ENCODE measurements at places on chromosomes 1 and 21. TPM values are rescaled to one million over a fixed set of nuclear protein-coding genes. Genes with fewer than 3 reads are reported as not detected.

DNA sequence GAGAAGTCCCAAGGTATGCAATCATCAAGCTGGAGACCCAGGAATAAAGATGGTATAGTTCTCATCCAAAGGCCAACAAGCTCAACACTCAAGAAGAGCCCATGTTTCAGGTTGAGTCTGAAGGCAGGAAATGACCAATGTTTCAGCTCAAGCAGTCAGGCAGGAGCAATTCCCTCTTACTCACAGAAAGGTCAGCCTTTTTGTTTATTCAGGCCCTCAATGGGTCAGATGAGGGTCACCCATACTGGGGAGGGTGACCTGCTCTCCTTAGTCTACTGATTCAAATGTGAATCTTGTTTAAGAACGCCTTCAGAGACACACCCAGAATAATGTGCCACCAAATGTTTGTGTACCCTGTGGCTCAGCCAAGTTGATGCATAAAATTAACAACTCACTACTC, 262.4 kb downstream of the USP25 start:
- no peak for DNase-seq

DNA sequence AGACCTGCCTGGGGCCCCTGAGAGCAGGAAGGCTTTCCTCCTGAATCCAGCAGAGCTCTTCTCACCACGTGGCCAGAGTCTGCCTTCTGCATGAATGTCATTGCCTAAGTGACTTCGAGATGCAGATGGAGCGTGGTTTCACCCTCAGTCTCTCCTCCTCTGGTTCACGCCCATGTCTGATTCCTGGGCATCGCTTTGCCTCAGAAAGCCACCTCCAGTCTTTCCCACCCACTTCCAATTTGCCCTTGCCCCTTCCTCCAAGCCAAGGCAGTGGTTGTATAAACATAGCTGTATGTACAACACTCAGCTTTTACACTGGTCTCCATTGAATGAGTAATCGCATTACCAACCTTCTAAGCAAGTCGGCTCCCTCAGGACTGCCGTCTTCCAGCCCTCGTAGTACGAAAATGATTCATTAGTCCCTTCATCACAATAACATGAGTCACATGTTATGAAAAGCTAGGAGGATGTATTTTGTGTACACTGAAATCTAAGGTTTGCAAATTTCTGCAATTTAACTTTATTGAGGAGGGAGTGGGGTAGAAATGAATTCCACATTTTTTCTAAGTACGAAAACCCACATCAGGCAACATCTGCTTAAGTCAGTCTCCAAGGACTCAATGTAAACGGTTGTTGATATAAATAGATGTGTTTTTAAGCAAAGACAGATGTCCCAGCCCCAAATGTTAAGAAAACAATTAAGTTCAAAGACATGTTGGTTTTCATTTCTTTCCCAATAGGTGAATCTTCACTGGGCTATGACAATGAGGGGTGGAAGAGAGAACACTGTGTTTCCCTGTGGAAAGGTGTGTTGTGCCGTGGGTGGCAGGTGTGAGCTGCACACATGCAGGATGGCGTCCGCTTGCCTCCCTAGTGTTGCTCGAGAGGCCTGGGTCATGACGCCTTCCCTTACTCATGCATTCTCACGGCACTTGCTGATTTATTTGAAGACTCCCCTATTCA, 32.3 kb upstream of the ETS2 start:
- DNase-seq: no peak

DNA sequence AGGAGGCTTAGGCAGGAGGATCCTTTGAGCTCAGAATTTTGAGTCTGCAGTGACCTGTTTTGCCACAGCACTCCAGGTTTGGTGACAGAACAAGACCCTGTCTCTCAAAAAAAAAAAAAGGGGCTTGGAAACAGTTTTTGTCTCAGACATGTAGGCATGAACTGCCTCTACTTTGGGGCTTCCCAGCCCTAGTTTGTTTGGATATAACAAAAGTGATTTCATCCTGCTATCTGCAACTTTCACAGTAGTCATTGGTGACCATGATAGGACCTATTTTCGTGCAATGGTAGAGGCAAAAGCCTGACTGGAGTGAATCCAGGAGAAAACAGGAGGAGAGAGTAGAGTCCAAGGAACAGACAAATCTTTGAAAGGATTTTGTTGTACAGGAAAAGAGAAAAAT, 20.3 kb upstream of the EVI5 start:
- no peak for DNase-seq

The RAD54L gene
- 59.6 TPM for total RNA-seq

The A3GALT2 gene
- total RNA-seq: not detected
